Activated CD4-positive, alpha-beta T cell treated with anti-CD3 and anti-CD28 coated beads for 4 hours (primary cell): ENCODE measurements at places on chromosomes 1 and 21.

GRCh38 chr1:61284248-61284854 lies 202.0 kb downstream of the NFIA start:
- DNase-seq = no peak

DNA sequence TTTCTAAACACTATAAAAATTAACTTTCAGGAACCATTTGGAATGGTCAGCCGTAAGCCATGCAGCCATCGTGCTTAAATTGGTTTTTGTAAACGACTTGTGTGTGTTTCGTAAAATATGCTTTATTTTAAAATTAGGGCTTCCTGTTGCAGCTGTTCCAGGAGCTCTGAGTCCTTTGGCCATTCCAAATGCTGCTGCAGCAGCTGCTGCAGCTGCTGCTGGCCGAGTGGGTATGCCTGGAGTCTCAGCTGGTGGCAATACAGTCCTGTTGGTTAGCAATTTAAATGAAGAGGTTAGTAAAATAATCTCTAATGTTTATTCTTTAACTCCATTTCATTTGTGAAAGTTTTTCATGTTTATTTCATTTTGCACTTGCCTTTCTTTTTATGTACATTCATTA lies 83.1 kb downstream of the PTBP2 start:
- no peak for DNase-seq

GRCh38 chr1:18751425-18751824 lies 108.0 kb downstream of the TAS1R2 start:
- no peak for DNase-seq

- no peak for DNase-seq
These were observed 36.9 kb upstream of the FNBP1L start for GRCh38 chr1:93411000-93411399.

- DNase-seq = no peak
These were observed 24.9 kb upstream of the KCNC4 start for GRCh38 chr1:110185181-110185580.

- no peak for DNase-seq
These were observed 1.6 kb upstream of the FAM20B start for GRCh38 chr1:179023946-179024650.

DNA sequence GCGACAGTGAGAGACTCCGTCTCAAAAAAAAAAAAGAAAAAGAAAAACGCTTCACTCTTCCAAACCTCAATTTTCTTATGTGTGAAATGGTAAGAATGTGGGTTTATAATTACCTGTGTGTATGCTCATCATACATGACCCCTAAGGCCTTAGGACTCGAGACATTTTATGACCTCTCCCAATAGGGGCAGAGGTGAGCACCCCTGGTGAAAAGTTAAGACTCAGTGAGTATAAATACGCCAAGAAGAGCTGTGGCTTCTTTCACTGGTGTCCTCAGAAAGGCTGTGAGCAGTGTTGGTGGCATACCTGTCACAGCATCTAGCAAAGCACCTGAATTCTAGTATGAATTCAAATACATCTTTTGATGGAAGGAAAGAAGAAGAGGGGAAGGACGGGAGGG lies 7.8 kb upstream of the FCMR start:
- DNase-seq = no peak

DNA sequence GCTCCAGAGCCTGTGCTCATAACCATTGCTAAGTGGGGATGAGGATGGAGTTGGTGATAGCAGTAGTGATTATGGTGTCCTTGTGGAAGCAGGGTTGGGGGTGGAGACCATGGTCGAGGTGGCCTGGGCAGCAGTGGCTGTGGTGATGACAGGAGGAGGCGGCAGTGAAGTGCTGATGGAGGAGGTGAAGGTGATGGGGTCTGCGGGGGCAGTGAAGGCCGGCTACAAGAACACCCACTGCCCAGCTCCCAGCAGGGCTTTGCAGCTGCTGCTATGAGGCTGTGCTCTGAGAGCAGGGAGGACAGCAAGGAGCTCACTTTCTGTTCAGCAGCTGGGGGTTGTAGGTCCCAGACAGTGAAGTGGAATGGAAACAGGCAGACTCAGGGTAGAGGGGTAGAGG lies 15.6 kb upstream of the DMBX1 start:
- no peak for DNase-seq

- DNase-seq = no peak
These were observed 25.8 kb downstream of the TRIM62 start for GRCh38 chr1:33155877-33156538.

DNA sequence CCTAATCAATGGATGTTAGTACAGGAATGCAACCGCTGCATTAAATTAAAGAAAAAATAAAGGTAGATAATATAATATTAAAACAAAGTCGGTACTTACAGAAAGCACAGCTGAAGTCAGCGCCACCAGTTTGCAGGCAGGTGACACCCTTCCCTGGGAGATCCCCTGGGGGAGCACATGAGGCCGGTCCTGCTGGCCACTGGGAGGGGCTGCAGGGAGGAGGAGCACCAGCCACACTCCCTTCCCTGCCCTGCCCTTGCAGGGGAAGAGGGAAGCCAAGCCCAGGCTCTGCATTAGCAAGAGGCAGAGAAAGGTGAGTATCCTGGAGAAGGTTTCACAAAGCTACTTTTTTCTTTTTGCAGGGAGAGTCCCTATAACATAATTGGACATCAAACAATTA lies 507.0 kb downstream of the AJAP1 start:
- DNase-seq = no peak

GRCh38 chr1:6515771-6516170 lies 24.3 kb upstream of the PLEKHG5 start:
- no peak for DNase-seq

- DNase-seq = no peak
These were observed 1.8 kb downstream of the ALPL start for GRCh38 chr1:21510885-21511578.

GRCh38 chr1:215595231-215595630 lies 28.1 kb downstream of the KCTD3 start:
- DNase-seq = no peak

- DNase-seq = no peak
These were observed 140.5 kb upstream of the COL6A1 start for GRCh38 chr21:45841033-45841432.

DNA sequence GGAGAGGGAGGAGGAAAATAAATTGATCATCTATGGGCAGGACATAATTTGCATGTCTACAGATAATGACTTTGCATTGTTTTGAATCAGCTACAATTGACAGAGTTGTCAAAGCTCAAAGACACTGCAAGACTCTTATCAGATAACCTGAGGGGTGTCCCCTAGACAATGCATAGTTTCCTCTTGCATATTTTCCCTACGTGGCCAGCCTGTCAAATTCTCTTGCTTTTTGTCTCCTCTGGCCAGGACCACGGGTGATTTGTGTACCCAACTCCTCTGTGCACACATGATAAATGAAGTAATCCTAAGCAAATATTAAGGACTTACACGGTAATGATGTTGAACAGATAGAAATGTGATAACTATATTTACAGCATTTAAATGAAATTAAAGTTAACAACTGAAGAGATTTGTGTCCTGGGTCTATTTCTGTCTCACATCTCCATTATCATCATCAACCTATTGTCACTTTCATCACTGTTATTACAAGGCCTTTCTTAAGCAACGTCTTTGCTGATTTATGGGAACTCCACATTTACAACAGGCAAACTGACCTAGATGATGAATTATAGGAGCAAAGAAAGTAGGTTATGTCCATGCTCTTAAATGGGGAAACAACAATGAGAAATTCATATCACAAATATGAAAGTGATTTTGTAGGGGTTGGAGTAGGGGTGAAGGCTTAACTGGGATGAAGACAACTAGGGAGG lies 18.8 kb downstream of the BATF3 start:
- DNase-seq = no peak

DNA sequence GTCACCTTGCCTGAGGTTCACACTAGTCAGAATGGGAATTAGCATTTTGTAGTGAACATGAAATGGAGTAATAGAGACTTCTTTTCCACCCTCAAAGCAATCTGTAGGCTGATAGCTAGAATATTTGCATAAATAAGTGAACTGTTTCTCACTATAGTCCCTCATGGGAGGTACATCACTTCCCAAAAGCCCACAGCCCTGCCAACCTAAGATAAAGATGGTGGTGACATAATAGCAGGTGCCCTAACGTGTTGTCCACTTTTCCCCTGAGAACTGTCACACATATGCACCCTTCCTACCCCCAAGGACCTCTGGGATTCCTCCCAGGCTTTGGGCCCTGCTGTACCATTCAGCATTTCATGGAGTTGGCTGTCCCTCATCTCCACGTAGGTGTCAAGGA lies 4.4 kb downstream of the TMEM35B start:
- DNase-seq = no peak

DNA sequence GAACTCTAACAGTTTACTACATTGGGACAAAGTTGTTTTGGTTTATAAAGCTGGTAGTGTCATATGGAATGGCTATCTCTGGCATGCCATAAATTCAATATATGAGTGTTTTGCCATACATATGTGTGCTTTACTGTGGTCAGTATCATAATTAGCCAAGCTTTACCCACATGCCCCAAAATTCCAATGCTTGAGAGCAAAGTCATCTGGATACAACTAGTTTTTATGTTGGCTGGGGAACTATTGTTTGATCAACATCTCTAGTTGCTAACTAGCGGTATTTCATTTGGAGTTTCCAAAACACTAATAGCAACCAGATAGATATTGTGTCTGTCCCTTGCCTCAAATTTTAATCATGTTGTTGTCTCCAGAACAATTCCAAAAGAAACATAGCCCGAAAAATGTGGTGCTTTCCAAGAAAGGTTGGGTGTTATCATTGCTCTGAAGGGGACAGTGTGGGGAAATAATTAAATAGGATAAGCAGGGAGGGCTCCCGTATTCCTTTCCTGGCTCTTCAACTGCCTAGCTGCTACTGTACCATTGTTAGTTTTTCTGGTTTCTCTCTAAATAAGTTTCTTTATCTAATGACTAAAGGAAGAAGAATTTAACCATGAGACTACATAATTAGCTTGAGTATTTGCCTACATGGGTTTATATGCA lies 136.1 kb downstream of the TGFB2 start:
- no peak for DNase-seq

DNA sequence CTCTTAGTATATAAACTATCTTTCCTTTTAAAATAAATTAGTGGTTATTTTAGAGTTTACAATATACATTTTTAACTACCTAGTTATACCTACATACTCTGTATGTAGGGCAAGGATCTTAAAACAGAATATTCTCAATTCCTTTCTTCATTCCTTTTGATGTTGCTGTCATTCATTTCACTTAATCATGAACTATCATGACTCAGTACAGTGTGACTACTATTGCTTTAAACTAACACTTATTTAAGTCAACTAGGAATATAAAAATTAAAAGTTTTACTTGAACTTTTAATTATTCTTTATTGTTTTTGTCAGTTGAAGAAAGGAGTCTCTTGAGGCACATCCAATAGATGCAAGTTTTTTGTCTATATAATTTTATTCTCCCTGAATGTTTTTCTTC lies 726.4 kb downstream of the BRINP3 start:
- DNase-seq = no peak

DNA sequence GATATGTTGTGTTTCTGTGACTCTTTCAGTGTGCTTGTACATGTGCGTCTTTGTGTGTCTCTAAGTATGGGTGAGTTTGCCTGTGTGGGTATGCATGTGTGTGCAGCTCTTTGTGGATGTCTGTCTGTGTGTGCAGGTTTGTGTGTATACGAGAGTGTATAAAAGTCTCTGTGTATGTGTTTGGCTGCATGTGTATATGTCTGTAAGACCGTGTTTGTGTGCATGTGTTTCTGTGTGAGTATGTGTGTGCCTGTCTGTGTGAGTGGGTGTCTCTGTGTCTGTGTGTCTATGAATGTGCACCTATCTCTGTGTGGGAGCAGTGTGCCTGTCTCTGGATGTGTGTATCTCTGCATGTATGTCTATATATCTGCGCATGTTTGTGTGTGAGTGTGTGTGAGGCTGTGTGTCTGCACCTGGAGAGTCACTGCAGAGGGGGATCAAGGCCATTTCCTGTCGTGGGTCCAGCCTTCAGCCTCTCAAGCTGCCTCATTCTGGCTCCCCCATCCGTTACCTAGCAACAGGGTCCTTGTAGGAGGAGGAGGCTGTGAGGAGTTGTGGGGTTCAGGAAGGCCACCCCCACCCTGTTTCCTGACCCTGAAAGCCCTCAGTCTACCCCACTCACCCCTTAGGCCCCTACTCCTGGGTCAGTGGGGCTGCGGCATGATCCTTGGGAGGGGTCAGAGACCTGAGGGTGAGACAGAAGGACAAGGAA lies 10.4 kb downstream of the FGR start:
- no peak for DNase-seq

DNA sequence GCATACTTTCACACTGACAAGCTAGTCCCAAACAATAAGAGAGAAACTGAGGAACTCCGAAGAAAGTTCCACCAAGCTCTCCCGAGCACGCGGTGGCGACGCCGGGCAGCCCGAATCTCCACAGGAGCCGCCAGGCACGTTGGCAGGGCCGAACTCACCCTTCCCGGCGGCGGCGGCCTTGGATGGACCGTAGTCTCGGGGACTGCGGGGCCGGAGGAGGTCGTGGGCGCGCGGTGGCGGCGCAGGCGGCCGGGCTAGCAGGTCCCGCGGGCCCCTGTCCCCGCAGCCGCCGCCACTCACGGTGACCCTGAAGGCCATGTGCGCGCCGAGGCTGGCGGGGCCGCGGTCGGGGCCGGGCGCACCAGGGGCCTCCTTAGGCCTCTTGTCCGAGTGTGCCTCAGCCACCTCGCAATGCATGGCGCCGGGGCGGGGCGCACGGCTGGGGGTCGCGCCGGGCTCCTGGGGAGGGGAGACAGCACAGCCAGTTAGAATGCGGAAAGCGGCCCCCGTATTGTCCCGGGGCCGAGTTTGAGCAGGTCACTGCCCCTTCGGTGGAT lies 1.2 kb downstream of the GLIS1 start:
- no peak for DNase-seq

GRCh38 chr1:110508028-110508940 lies 10.7 kb downstream of the KCNA10 start:
- no peak for DNase-seq

GRCh38 chr1:191662746-191663145 lies 495.5 kb upstream of the RGS18 start:
- no peak for DNase-seq

DNA sequence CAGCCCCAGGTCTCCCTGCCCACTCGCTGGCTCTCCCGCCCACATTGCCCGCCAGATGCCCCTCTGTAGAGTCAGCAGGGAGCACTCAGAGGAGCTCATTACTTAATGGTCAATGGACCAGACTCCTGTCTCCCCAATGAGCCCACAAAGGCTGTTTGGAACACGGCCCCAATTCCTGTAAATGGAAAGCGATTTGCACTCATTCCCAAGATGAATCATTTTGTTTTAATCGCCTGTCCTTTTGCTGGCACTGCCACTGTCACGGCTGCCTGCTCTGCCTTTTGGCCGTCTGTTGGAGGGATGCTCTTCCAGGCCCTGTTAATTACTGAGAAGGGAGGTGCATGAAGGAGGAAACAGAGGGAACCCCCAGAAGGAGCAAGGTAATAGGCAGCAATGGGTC lies 44.8 kb upstream of the ATP2B4 start:
- no peak for DNase-seq

- DNase-seq = no peak
These were observed 41.0 kb downstream of the NENF start for GRCh38 chr1:212473729-212474128.

GRCh38 chr1:152112101-152112884 lies 3.0 kb downstream of the TCHH start:
- DNase-seq = no peak

- no peak for DNase-seq
These were observed 1341.7 kb downstream of the PLA2G4A start for GRCh38 chr1:188170411-188170810.

- no peak for DNase-seq
These were observed 301.8 kb upstream of the NRIP1 start for GRCh38 chr21:15366555-15366954.
